ENCODE measurements at places on chromosomes 16 and 17.

DNA sequence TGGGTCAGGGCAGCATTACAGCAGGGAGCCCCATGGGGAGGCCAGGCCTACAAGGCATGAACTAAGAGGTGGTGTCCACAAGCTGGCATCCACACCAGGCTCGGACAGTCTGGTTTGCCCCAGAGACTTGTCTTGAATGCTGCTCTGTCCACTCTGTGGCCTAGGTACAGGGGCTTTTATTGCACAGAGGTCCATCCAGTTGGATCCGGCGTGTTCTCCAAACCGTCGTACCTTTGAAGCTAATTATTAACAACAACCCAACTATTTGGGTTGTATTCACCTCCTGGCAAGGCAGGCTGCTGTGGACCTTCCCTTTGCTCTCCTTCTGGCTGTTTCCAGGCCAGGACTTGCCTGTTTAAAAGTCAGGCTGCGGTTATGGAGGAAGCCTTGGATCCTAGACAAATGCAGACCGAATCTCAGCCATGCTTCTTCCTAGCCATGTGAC lies 123.4 kb downstream of the CLEC16A start:
- H3K27me3 ChIP-seq: no peaks in the 10 kb centered on the region
- DNase-seq: no peak
- H3K4me3 ChIP-seq: no peak overlapping the region
- H3K4me1 ChIP-seq: no peaks in the 10 kb centered on the region

DNA sequence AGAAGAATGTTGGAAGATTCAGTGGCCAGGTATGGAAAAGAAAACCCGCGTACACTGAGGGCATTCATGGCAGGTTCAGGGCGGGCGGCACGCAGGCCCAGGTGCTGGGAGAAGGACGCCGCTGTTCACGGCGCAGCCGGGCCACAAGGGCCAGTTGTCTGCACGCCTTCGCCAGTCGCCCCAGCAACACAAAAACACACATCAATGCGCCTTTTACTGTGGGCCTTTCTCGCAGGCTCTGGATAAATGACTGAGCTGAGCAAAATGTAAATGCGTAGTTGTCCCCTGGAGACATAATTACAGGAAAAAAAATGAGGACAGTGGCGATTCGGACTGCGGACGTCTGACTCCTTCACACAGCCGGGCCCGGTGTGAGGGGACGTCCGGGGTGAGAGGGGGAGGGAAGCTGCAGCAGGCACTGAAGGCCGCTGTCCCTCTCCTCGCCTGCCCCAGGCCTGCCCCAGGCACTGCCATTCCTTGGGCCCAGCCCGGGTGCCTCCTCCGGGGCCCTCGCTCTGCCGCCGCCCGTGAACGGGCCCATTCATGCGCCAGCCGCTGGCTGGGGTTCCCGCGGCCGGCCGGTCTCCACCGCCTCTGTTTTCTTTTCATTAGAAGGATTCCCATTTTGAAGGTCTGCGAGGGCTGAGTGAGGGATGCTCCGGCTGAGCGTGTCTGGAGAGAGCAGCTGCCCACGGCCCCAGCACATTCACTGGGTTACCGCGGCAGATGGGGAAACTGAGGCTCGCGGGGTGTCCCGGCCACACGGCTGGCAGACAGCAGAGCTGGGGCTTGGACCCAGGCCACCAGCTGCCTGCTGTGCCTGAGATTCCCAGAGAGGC lies 6.5 kb upstream of the ZNF469 start:
- H3K4me1 ChIP-seq: no peaks in the 10 kb centered on the region
- no peaks in the 10 kb centered on the region for H3K36me3 ChIP-seq
- DNase-seq: no peak
- H3K27ac ChIP-seq: no peak overlapping the region

- no peaks in the 10 kb centered on the region for H3K27me3 ChIP-seq
- H3K27ac ChIP-seq: no peak overlapping the region
- H3K36me3 ChIP-seq: no peaks in the 10 kb centered on the region
- H3K4me3 ChIP-seq: no peak overlapping the region
- DNase-seq: no peak
Observed at GRCh38 chr16:11411059-11411550, 65.8 kb downstream of the RMI2 start.

- DNase-seq: no peak
- H3K27ac ChIP-seq: no peak overlapping the region
Observed at GRCh38 chr16:81337097-81337496, 22.3 kb downstream of the GAN start.
